DMS53 (cell line): ENCODE measurements at places on chromosomes 6 and 20.

GRCh38 chr6:119171864-119172588 is 93.6 kb upstream of the FAM184A start:
- no peak for DNase-seq

- no peak for DNase-seq
Measured at GRCh38 chr6:44432227-44432626, 44.7 kb downstream of the CDC5L start.

- no peak for DNase-seq
Measured at GRCh38 chr20:47768016-47768824, 17.1 kb downstream of the SULF2 start.

GRCh38 chr6:51016489-51016888 is 197.8 kb downstream of the TFAP2B start:
- no peak for DNase-seq

- no peak for DNase-seq
Measured at GRCh38 chr20:1907586-1907985, 12.4 kb downstream of the SIRPA start.

DNA sequence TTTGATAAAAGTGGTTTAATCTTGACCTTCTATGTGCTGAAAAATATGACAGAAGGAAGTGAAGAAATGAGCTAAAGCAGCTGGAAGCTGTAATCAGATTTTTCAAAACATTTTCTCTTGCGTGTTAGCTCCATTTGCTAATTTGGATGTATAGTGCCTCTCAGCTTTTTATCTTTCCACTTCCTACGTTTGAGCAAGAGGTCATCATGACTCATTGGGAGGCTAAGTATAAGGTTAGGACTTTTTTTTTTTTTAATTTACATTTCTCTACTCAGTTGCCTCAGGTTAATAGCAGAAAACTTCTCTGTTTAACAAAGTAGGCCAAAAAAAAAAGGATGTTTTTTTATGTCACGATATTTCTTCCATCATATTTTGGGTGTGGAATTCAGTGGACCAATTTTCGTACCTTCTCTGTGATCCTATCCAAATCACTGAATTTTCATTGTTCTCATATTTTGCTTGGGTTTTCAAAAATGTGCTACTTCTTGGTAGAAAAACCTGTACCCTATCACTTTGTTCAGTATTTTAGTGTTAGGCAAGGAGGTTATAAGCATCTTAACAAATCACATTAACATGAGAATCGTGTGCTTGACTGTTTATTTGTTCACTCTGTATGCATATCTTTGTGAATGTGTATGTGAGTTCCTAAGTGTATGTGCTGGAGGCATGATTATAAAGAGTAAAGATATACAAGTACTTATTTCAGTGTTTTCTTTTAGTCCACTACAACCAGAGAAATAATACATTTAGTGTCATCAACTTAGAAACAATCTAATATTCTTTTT is 1028.3 kb upstream of the EYS start:
- peak; percentile 13 for DNase-seq

GRCh38 chr6:16751251-16751946 is 9.9 kb downstream of the ATXN1 start:
- no peak for DNase-seq

- DNase-seq: no peak
Measured at GRCh38 chr20:52031563-52032303, 159.8 kb downstream of the ZFP64 start.

DNA sequence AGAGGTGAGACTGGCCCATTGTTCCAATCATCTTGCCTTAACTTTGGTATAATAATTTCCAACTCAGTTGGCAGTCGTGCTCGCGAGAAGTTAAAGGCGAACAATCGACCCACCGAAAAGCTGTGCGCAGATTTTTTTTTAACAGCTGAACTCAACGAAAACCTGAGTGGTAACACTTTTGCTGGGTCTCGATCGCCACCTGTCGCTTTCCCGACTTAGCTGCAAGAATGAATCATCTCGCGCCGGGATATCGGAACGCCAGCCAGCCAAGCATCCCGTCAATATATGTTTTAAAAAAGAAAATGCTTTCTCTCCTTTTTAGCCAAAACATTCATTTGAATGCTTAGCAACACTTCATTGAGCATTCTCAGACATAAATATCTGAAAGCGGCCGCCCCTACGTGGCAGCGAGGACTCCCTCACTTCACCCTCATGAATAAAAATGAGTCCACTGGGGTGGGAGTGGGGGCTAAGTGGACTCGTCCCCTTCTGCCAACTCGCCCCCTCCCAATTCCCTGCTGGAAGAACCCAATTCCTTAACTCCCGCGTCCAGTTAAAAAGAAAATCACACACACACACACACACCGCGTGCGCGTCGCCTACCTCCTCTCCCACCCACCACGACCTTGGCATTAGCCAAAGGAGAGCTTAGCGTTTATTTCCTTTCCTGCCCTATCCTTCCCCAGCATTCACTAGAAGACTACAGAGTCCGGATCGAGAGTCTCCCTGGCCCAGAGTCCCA is 1.5 kb downstream of the COL12A1 start:
- peak; percentile 93 for DNase-seq

- peak; percentile 39 for DNase-seq
Measured at GRCh38 chr6:71114544-71114943, 157.7 kb upstream of the B3GAT2 start.

GRCh38 chr6:139174961-139175360 is 40.1 kb downstream of the HECA start:
- DNase-seq: no peak

- DNase-seq: no peak
Measured at GRCh38 chr6:133132466-133132971, 108.6 kb upstream of the EYA4 start.

- DNase-seq: no peak
Measured at GRCh38 chr6:147973806-147974205, 368.8 kb upstream of the SASH1 start.

DNA sequence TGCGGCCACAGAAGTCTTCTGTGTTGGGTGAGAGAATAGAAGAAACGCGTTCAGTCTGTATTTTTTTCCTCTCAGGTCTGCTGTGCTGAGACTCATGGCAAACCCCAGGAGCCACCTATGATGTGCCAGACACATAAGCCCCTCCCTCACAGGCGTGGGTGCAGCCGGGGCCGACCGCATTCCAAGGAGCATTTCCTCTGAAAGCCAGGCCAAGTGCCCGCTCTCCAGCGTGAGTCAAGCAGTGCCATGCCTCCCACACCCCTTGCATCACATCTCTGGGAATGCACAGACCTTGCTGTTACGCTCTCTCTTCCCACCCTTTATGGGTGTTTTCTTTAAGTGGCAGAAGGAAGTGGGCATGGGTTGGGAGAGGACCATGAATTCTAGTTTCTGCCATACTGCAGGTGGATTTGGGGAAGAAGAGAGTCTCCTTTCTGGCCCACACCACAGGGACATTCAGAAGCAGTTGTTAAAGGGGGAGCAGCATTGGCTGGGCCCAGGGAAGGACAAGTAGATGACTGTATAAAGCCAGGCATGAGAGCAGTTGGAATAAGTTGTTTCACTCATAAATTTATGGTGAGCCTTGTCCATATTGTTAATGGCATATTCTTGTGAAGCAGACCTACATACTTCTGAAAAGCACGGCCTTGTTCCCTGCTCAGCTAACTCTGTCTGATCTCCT is 37.1 kb upstream of the TFAP2A start:
- DNase-seq: no peak

DNA sequence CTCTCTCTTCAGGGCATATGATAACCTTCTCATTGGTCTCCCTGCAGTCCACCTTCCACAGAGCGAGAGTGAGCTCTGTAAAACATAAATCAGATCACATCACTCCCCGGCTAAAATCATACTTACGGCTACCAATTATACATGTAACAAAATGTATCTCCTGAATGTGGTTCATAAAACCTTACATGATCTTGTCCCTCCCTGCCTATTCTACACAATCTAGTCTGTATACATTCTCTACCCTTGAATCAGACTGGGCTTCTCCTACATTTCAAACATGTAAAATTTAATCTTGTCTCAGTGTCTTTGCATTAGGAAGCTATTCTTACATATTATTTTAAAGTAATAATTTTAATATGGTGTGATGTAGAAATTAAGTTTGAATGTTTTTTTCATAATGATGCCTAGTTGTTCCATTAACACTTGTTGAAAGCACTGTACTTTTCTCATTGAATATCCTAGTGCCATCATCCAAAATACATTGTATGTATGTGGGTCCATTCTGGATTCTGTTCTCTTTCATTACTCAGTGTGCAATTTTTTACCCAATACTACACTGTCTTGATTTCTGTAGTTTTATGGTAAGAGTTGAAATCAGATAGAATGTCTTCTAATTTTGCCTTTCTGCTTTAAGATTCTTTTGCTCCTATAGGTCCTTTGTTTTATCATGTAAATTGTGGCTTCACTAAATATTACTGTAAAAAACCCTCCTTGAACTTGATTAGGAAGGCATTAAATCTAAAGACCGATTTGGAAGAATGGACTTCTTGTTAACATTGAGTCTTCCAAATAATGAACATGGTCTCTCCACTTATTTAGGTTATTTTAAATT is 403.3 kb upstream of the EPHA7 start:
- no peak for DNase-seq

GRCh38 chr6:21438986-21439352 is 154.6 kb upstream of the SOX4 start:
- DNase-seq: no peak

DNA sequence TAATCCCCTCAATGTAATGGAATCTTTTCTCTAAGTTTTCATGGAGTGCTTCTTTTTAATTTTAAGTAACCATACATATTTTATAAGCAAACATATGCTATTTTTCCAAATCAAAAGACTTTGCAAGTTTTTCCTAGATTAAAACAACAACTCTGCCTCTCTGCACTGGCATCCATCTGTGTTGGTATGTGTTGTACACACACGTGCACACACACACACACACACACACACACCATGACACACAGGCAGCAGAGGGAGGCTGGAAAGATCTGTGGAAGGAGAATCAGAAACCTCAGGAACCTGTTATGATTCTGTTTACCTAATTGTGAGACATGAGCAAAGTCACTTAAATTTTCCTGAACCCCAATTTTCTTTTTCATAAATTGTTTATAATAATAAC is 295.0 kb upstream of the PRDM1 start:
- no peak for DNase-seq

GRCh38 chr6:57262901-57263694 is 41.0 kb upstream of the RAB23 start:
- no peak for DNase-seq

DNA sequence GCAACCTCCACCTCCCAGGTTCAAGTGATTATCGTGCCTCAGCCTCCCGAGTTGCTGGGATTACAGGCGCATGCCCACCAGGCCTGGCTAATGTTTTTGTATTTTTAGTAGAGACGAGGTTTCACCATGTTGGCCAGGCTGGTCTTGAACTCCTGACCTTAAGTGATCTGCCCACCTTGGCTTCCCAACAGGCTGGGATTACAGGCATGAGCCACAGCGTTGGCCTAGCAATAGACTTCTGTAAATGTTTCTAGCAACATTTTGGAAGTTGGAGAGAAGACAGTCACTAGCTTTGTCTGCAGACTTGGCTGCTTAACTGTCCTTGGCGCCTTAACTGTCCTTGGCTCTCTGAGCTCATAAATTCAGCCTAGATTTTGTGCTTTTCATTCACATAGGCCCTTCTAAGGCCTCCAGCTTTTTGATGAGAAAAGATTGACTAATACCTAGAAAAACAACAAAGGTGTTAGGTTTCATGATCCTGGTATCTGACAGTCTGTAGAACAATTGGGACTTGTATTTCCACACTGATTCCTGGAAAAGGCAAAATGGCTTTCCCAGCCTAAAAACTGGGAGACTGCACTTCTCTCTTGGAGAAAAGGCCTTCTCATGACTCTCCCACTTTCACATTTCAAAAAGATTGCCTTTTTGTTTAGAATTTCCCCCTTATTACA is 49.7 kb downstream of the OR2B2 start:
- DNase-seq: peak; percentile 14

DNA sequence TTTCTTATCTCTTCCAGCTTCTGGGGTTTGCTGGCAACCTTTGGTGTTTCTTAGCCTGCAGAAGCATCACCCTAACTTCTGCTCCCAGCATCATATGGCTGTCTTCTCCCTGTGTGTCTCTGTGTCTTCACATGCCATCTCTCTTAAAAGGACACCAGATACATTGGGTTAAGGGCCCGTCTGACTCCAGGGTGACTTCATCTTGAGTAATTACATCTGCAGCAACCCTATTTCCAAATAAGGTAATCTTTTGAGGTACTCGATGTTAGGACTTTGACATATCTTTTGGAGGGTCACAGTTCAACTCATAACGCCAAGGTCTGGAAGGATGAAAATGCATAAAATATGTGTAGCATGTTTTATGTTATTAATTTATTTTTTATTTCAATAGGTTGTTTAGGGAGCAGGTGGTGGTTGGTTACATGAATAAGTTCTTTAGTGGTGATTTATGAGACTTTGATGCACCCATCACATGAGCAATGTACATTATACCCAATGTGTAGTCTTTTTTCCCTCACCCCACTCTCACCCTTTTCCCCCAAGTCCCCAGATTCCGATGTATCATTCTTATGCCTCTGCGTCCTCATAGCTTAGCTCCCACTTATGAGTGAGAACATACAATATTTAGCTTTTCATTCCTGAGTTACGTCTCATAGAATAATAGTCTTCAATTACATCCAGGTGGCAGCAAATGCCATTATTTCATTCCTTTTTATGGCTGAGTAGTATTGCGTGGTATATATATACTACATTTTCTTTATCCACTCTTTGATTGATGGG is 131.1 kb downstream of the TBXT start:
- DNase-seq: peak; percentile 16

DNA sequence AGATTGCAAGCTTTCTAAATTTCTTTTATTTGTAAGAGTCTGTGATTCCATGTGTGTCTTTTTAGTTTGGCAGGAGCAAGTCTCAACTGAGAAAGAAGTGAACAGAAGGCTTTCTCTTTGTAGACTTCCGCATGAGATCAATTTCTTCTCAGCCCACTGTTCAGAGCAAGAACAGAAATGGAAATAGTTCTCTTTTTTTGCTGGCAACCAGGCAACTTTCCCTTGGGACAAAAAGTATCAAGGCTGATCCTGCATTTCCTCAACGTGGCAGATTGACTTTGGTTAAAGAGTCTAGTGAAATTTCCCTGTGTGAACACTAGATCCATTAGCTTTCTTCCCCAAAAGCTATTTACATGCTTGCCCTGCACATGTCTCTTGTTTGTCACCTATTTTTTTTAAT is 46.8 kb upstream of the JAG1 start:
- no peak for DNase-seq

DNA sequence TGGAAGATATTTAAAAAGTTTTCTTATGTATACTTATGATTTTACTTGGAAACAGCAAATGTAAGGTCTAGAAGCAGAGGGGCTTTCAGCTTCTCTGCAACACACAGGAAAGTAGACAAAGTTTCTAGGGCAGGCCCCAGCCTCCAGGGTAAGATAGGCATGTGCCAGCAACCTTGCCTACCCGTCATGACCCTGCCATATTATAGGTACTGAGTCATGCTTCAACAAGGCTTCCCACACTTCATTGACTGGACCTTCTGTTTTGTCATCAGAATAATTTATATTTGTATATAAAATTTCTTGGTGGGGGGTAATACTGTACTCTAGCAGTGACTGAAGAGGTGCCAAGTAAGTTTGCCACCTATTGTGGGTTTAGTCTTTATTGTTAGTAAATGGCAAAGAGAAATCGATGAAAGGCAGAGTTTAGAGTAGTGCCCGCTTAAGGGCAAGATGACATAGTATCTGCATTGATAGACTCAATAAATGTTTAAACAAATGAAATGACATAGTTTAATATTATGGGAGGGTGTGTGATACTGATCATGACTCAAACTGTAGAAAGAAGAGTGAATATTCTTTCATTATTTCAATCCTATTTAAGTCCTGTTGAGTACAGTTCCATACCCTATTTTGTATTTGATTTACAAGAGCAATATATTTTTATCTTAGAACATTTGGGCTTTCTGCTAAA is 95.6 kb downstream of the JARID2 start:
- no peak for DNase-seq

GRCh38 chr20:13238001-13238653 is 17.1 kb downstream of the ISM1 start:
- no peak for DNase-seq

GRCh38 chr6:107121964-107122495 is 6.7 kb upstream of the BEND3 start:
- no peak for DNase-seq
